ENCODE measurements at places on chromosomes 6 and 20. TPM values are rescaled to one million over a fixed set of nuclear protein-coding genes. Genes with fewer than 3 reads are reported as not detected.

- DNase-seq, result no peak
Observed at GRCh38 chr6:136803608-136804007, 11.3 kb upstream of the MAP3K5 start.

DNA sequence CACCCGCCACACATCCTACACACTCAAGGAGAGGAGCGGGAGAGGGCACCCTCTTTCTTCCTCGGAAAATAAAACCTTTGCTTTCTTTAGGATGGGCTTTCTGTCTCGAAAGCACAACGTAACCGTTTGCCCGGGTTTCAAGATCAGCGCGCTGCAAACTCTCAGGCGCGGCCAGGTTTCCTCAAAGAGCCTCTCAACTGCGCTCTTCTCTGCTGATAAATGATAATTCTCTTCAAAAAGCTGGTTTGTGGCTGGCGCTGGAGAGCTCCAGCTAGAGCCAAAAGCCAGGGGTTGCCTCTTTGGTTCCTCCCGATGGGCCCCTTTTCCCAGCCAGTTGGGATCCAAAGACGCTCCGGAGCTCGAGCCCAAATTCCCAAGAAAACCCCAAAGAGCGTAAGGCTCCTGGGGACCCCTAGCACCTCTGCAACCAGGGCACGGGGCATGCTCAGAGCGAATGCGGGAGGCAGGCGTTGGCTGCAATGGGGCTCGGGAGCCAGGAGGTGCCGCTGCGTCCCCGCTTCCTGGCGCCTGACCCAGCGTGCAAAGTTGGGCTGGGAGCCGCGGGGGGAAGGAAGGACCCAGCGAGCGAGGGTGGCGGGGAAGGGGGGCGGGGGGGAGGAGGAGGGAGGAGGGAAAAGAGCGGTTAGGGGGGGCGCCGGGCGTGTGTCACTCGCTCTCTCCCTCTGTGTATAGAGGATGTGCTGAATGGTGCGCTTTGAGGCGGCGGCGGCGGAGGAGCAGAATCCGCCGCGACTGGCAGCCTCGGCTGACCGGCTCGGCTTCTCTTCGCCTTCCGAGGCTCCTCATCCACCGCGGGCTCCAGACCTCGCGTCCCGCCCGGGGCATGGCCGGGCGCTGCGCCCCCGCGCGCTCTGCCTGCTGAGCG, at the start of gene PLCB1:
PLCB1 (plus strand) TSS at position 669 of the 886 bp plus-strand sequence. CDS start 386 bp downstream, outside the sequence.
- peak; percentile 85 for DNase-seq

DNA sequence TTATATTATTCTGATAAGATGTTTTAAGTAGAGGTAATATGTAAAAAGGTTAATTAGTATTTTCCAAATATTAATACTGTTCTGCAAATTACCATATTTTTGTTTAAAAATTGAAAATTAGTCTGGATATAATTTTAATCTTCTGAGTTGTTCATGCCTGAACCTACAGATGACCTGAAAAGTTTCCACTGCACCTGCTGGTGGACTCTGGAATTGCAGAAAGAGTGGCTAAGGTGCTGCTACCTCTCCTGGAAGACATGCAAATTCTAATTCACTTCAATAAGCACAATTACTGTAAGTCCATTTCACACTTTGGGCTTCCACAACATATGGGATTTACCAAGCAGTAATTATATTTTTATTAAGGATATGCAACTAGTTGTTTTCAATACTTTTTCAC, 77.7 kb upstream of the OLIG3 start:
- peak; percentile 20 for DNase-seq

GRCh38 chr6:12751694-12752325, 35.2 kb downstream of the PHACTR1 start:
- DNase-seq, result peak; percentile 61

DNA sequence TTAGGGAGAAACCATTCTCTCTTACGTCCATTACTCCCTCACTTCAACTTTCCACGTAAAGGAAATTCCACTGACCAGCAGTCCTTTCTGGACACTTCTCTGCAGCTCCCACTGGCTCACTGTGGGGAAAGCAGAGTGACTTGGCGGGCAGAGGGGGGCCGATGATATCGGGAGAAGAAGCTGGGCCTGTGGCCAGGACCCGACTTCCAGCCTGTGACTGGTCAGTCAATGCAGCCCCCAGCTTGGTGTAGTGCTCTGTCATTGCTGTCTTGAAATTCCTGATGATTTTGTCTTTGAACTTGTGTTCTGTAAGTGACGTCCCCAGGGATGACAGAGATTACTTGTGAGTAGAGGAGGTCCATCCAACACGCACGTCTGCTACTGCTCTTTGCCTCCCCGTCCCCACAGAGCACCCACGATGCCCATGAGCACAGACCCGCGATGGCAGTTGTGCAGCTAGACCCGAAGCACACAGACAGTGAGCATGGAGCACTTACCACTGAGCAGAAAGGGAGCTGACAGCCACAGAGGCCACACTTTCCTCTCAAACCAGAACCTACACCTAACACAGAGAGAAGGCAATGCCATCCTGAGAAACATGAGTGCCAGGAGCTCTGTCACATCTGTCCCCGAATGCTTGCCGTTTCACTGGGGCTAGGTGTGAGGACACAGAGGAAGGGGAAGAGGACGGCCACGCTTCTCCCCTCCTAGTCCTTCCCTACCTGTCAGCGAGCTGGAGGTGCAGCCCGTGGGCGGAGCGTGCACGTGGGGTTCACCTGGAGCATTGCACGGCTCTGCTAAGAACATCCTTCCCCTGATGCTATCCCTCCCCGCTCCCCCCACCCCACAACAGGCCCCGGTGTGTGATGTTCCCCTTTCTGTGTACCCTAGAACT, 25.7 kb downstream of the DACT2 start:
- DNase-seq, result no peak

- DNase-seq, result no peak
Observed at GRCh38 chr6:41063884-41064285, 8.3 kb downstream of the OARD1 start.

GRCh38 chr6:44614396-44614795, 226.9 kb downstream of the CDC5L start:
- DNase-seq, result no peak

- DNase-seq, result no peak
Observed at GRCh38 chr6:36686668-36687513, 8.4 kb downstream of the CDKN1A start.

SYCP2L gene
- not detected for total RNA-seq

WFDC12 gene
- total RNA-seq, result not detected

IP6K3 gene
- total RNA-seq, result not detected

PACSIN1 gene
- not detected for total RNA-seq

SRMS gene
- total RNA-seq, result not detected

RPS10 gene
- total RNA-seq, result 1,478 TPM
